ENCODE measurements at places on chromosomes 12 and 14.
A peak's percentile ranks its signal among the peaks of the same experiment; 100 is the strongest.

DNA sequence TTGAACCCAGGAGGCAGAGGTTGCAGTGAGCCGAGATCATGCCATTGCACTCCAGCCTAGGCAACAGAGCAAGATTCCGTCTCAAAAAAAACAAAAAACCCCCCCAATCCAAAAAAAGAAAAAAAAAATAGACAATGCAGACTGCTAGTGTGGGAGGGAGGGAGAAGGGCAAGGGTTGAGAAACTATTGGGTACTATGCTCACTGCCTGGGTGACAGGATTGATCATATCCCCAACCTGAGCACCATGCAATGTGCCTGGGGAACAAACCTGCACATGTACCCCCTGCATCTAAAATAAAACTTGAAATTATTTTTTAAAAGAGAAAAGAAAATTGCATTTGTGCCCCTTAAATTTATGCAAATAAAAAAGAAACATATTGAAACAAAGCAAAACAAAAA, 65.6 kb upstream of the PLEKHG3 start:
- DNase-seq = no peak

DNA sequence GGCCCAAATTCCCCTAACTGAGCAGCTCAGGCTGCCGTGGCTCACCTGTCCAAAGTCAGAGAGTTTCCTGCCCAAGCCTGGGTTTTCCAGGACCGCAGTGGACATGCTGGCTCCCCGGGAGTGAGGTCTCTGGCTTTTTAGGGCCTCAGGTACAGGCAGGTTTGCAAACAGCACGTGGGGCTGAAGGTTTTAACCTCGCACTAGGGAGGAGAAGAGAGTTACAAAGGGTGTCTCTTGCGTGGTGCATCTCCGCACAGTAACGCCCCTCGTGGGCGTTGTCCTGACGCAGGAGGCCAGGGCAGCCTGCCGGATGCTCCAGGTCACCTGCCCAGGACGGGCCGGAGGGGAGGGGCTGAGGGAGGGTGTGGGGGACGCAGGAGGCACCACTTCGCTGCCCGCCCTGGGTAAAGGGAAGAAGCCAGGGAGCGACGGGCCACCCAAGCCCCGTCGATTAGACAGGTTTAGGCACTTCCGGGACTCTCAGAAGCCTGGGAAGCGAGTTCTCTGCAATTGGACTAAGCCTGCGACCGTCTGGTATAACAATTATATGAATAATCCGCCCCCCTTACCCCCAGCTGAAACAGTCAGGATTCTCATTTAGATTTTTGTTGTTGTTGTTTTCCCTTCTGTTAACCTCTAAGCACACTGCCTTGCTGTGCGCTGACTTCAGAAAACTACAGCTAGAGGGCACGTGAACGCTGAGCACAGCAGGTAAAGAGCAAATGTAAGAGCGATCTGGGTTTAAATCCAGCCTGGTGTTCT, at the start of gene PAH:
Gene PAH, minus strand, starts transcription at position 219 of the 762 bp plus-strand sequence. Its CDS starts 114 bp downstream, at position 105.
- no peak for DNase-seq

GRCh38 chr14:51290132-51290531, 50.1 kb downstream of the TMX1 start:
- DNase-seq = no peak

DNA sequence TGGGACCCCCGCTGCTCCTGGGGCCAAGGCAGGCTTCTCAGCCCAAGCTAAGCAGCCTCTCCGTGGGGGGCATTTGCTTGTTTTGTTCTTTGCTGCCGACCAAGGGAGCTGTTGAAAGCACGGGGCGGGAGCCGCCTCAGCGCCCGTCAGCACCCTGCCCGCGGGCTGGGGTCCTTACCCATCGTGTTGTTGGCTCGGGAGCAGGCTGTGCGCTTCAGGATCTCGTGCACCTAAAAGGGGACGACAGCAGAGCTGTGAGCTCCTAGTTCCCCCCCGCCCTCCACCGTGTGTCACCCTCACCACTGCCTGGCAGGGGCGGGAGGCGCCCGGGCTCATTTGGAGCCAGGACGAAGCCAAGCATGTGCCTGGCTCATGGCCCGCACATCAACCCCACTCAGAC, 117.5 kb downstream of the ANO2 start:
- no peak for DNase-seq

GRCh38 chr14:74429991-74430390, 4.0 kb upstream of the SYNDIG1L start:
- no peak for DNase-seq

- DNase-seq = peak; percentile 92
Measured at GRCh38 chr12:76863837-76864236, 15.0 kb downstream of the CSRP2 start.

GRCh38 chr14:65961004-65961403, 525.2 kb upstream of the CCDC196 start:
- peak; percentile 35 for DNase-seq

DNA sequence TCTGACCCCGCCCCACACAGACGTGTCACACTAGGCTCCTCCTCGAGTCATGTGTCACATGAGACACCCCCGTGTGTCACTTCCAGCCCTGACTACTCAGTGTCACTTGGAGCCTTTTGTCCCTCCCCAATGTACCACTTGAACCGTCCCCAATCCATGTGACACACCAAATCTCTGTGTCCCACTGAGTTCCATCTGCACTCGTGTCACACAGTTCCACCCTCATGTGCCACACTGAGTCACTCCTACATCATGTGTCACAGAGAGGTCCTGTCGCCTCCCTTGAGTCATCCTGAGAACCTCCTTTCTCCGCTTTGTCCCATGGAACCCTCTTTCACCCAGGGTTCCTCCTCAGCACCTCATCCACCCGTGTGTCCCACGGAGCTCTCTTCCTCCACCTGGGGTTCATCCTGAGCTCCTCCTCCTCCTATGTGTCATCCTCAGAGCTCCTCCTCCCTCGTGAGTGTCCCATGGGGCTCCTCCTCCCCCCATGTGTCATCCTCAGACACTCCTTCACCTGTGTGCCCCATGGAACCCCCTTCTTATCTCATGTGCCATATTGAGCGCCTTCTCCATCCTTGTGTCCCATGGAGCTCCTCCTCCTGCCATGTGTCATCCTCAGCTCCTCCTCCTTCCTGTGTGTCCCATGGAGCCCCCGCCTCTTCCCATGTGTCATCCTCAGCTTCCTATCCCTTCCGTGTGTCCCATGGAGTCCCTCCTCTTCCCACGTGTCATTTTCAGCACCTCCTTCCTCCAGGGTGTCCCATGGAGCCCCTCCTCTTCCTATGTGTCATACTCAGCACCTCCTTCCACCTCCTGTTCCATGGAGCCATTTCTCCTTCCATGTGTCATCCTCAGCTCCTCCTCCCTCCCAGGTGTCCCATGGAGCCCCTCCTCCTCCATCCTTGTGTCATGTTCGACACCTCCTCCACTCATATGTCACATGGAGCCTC, 32.0 kb downstream of the RTL1 start:
- DNase-seq = peak; percentile 65

- DNase-seq = no peak
Measured at GRCh38 chr14:105299654-105300541, 903 bp downstream of the BRF1 start.

GRCh38 chr12:44224399-44225148, 388.7 kb downstream of the TMEM117 start:
- DNase-seq = no peak

DNA sequence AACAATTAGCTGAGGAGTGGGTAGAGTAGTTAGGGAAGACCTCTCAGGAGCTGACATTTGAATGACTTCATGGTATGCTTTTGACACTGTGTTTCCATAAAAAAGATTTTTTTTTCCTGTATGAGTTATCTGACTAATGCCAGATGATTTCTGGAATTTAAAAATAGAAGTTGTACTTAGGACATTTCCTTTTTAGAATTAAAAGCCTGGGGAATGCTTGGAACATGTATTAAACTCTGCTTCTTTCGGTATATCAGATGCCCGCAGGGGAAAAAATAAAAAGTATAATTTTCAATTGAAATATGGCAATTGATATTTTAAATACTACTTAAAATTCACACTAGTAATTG, 41.1 kb downstream of the BRMS1L start:
- no peak for DNase-seq

All from AG10803 (cell line).